Stimulated activated CD4-positive, alpha-beta T cell treated with anti-CD3 and anti-CD28 coated beads, Interleukin-1b, Interleukin-23, amount 100 ng/mL, for 48 hours (primary cell): ENCODE measurements at places on chromosomes 5 and 9.

- DNase-seq: no peak
These were observed 60.2 kb downstream of the PARP8 start for GRCh38 chr5:50726475-50727148.

- no peak for DNase-seq
These were observed 36.8 kb upstream of the TJP2 start for GRCh38 chr9:69137311-69137710.

- DNase-seq: no peak
These were observed 11.0 kb upstream of the DENND1A start for GRCh38 chr9:123940721-123941523.

- DNase-seq: no peak
These were observed 202.9 kb upstream of the IER5L start for GRCh38 chr9:129380961-129381401.

DNA sequence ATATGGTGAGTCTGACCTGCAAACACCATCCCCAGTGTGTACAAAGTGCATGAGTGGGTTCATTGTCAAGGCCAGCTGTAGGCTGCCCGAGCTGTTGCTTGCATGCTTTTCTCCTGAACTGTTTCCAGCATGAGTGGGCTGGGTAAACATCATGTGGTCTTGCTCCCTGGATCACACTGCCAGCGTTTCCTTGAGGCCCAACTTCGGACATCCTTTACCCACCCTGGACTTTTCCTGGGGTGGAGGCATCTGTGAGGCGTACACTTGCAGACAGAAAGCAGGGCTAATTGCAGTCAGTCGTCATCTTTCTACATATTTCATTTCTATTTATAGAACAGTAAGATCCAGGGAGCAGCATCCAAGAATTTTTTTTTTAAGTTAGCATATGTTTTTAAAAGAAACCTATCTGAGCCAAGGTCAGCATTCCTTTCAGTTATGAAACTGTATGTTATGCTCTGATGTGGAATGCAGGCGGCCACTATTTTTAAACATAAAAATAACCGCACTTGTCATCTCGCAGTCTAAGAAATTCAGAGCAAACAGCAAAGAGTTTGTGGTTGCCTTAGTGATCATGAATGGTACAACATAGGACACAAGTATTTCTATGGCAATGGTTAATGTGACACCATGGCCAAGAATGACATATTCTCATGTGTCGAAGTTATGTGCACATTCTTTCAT is 106.5 kb upstream of the DMRT1 start:
- no peak for DNase-seq

GRCh38 chr5:117487556-117487955 is 912.9 kb upstream of the SEMA6A start:
- DNase-seq: no peak

DNA sequence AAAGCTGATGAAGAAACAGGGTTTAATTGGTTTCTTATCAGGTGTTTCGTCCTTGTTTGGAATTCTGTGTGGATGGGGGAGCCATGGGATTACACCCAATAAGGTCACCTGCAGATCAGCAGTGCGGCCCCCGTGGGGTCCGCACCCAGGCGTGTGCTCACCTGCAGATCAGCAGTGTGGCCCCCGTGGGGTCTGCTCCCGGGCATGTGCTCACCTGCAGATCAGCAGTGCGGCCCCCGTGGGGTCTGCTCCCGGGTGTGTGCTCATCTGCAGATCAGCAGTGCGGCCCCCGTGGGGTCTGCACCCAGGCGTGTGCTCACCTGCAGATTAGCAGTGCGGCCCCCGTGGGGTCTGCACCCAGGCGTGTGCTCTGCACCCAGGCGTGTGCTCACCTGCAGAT is 41.7 kb upstream of the CEP72 start:
- no peak for DNase-seq

GRCh38 chr5:137296213-137296781 is 202.8 kb downstream of the SPOCK1 start:
- no peak for DNase-seq

DNA sequence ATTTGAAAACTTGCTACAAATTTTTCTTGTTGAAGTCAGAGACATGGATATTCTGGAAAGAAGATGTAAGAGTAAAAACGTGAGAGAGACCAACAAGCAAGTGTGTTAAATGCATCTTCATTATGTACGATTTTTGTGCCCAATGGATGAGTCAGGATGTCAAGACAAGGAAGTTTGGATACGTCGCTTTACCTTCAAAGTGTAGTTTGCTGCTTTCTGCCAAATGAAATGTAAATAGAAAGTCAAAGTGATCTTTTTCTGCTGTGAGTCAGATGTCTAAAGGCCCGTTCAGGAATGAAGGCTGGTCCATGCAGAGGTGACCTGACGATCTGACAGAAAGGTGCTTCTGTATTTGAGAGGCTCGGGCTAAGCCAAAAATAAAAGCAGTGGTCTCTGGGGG is 273.1 kb upstream of the PIK3R1 start:
- no peak for DNase-seq

GRCh38 chr5:140312791-140313189 is 9.9 kb upstream of the PFDN1 start:
- DNase-seq: no peak

DNA sequence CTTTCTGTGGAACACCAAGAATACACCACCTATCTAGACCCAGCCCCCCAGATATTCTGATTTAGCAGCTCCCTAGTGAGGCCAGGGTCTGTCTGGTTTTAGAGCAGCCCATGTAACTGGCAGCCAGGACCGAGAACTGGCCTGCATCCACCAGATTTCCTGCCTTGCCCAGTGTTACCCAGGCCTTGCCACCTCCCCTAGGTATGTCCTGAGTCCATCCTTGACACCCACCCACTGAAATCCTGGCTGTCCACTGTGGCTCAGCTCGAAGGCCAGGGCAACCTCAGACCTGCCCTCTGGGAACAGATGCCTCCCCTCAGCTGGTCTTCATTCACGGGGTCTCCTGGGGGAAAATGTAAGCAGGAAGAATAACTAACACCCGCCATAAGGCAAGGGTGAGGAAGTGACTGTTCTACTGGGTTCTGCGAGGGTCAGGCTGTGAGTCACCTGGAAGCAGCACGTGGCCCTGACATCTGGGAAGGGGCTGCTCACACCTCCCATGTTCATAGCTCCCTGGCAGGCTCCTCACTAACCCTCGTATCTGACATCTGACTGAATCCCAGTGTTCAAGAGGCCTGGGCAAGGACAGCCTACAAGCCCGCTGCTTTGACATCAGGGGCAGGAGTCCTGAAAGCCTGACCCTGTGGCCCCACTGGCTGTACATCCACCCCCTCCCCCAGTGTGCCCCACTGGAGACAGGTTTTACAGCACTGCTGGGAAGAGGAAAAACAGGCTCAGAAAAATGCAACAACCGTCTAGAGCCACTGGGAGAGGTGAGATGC is 72.7 kb downstream of the SEMA4D start:
- no peak for DNase-seq

GRCh38 chr9:120016231-120016630 is 563.7 kb downstream of the CDK5RAP2 start:
- no peak for DNase-seq

DNA sequence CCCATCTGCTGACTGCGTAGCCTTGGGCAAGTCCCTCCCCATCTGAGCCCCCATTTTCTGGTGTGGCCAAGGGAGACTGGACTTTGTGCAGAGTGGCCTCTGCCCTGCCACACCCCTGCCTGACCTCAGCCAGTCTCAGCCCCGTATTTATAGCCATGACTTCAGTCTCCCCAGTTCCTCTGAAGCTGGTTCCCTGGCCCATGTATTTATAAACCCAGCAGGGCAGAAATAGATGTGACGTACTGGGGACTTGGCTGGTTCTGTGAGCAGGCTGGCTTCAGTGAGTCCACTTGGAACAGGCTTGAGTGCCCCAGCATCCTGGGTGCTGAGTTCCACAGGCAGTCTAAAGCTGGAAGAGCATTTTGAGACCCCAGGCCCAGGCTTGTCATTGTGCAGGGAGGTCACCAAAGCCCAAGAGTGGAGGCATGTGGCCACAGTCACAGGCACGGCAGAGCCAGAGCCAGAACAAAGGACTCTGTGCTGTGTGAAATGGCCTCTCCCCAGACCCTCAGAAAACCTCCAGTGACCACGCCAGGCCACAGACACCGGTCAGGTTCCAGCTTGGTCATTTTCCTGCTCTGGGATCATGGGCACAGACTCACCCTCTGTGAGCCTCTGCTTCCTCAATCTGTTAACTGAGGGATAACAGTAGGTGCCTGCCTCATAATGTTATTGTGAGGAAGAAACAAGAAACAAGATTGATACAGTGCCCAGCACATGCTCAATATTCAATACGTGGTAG is 30.4 kb upstream of the SYNPO start:
- DNase-seq: no peak

DNA sequence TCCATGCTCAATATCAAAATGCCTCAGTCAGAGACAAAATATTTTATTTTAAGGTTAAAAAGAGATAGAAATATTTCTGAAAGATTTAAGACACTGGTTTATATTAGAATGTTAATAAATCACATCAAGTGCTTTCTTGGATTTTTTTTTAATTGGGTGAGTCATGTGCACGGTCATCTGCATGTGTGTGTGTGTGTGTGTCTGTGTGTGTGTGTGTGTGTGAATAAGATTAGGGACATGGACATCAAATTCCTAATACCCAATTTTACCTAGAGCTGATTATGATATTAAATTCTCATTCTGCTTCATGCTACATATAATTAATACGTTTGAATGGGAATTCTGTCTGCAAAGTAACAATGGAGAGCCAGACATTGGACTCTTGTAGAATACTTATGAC is 122.9 kb downstream of the BASP1 start:
- no peak for DNase-seq

DNA sequence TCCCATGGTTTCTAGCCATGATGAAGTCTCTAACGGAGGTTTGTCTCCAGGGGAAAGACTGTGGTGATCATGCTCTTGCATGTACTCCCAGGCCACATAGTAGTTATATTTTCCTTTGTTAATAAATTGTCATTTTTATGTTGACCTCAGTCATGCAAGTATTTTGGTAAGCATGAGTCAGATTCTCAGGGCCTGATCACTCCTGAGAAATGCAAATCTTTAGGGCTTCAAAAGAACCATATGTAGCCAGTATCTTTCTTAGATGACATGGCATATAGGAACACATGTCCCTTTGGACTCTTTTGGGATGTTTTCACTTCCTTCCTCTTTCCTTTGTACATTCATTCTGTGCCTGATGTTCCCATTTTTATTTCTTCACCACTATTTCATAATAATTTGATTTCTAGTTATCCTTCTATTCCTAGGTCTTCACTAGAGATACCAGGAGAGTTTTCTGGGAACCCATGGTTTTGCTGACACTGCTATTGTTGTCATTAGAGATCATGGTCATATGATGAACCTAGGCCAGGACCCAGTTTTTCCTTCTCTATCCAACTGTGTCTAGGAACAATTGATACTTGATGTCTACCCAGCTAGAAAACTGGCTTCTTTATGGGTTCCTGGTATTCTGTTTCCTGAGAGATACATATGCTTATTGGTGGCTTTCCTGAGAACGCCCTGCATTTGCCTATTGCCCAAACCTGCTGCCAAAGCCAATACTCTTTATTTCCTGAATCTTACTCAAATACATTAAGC is 248.1 kb upstream of the NREP start:
- no peak for DNase-seq

GRCh38 chr9:3224931-3225330 is 300.9 kb downstream of the RFX3 start:
- no peak for DNase-seq

GRCh38 chr5:72562717-72563116 is 55.5 kb upstream of the ZNF366 start:
- no peak for DNase-seq

DNA sequence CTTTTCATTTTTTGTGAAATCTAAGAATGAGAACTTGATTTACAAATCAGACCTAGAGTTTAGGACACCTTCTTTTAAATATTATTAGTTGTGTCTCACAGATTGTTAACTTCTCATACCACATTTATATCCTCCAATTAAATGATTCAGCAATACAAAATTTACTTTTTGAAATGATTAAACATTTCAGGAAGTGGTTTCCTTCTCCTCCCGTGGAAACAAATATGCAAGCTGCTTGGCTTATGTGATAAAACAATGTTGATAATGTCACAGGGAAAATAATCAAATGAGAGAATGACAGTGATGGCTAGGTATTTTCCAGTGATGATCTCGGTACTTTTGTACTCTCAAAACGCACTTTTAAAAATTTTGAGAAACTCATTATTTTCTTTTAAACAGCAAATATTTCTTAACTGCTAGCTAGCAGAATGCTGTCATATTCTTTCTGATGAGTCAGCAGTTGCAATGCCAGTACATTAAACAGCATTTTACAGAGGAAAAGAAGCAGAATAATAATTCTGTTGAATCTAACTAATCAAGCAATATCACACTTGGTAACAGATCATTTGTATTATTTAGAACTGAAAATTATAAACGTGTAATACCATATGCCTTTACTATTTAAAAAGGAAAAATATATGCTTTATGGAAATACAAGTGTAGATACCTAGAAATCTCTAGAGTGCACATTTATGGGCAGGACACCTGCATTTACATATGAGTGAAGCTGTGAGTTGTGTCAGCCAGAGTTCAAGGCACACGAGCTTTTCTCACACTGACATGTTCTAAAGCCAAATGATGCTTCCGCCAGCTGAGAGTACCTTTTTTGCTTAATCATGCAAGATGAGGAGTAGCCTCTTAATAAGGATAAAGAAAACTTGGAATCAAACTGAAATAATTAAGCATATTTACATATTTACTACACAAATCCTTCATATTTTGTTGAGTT is 53.6 kb upstream of the CDH18 start:
- no peak for DNase-seq

- no peak for DNase-seq
These were observed 20.0 kb downstream of the F2R start for GRCh38 chr5:76735762-76736545.

DNA sequence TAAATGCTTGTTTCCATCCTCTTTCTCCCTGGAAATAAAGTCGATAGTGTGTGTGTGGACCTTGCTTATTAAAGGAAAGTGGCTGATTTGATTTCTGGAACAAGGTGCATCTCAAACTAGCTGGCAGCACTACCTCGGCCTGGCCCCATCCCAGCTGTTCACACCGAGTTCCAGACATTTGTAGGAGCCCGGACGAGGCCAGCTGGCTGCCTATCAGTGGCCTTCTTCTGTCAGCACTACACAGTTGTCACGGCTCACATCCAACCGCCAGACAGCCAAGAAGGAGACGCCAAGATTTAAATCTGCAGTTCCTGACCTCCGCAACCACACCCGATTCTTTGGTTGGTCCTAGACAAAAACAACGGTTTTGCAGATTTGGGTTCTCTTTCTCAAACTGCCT is 63.6 kb downstream of the PALM2AKAP2 start:
- DNase-seq: no peak

DNA sequence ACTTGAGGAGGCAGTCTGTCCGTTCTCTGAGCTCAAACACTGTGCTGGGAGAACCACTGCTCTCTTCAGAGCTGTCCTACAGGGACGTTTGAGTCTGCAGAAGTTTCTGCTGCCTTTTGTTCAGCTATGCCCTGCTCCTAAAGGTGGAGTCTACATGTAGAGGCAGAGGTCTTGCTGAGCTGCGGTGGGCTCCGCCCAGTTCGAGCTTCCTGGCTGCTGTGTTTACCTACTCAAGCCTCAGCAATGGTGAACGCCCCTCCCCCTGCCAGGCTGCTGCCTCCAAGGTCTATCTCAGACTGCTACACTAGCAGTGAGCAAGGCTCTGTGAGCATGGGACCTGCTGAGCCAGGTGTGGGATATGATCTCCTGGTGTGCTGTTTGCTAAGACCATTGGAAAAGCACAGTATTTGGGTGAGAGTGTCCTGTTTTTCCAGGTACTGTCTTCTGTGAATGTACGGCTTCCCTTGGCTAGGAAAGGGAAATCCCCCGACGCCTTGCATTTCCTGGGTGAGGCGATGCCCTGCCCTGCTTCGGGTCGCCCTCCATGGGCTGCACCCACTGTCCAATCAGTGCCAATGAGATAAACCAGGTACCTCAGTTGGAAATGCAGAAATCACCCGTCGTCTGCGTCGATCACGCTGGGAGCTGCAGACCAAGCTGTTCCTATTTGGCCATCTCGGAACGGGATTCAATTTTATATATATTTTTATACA is 58.5 kb downstream of the CNTRL start:
- peak; percentile 59 for DNase-seq
